ENCODE measurements at places on chromosomes 6 and 20.
A peak's percentile ranks its signal among the peaks of the same experiment; 100 is the strongest.

GRCh38 chr6:100257793-100258395 is 206.8 kb downstream of the SIM1 start:
- DNase-seq, result peak; percentile 56

GRCh38 chr6:117607511-117607910 is 5.2 kb upstream of the GOPC start:
- no peak for DNase-seq

DNA sequence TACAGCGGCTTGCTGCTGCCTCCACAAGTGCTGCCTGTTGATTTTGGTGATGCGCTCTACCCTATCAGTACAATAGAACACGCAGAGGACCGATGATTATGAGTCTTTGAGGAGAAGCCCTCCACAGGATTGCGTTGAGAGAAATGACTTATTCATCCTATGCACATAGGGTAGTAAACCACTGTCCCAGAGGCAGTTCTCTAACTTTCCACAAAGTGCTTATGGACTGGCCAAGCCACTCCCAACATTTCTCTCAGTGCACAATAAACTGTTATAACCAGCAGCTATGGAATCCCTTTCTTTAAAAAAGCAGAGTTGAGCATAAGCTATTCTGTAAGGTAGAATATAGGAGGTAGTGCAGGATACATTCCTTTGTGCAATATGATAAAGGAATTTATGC is 48.2 kb upstream of the REV3L start:
- no peak for DNase-seq

DNA sequence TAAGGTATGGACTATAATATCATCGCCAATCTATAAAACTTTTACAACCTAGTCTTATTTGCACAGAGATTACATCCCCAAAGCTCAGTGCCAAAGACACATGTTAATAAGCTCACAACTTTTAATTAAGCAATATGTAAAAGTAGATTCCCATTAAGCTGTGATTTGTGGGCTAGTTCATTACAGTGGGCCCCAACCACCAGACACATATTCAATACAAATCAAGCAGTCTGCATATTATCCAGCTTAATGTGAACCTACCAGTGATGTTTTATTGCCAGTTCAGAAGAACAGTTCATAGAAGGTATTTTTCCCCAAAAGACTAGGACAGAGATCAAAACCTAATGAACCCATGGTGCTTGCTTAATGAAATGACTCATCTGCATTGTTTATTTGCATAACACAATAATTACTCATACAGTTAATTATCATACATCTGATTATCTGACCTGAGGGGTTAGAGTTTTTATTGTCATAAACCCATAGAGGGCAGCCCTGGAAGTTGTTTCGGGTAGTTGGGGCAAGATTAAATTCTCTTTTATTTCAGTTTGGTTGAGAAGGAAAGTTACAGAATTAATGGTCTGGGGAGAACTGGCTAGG is 831.0 kb downstream of the TFAP2A start:
- no peak for DNase-seq

DNA sequence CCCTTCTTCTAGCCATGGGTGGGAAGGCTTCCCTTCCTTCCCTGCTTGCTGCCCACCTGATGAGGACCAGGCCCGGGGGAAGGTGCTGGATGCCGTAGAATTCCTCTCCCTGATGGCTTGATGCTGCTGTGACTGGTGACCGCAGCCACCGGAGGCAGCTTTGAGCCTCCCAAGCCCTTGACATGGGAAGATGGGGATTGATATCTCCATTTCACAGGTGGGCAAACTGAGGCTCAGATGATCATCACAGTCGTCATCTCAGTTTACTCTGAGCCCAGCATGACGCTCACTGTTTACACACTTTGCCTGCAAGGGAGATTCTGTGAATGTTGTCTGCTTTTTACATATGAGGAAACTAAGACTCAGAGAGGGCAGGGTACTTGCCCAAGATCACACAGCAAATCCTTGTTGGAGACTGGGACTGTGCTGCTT is 43.9 kb downstream of the SRC start:
- DNase-seq, result no peak

DNA sequence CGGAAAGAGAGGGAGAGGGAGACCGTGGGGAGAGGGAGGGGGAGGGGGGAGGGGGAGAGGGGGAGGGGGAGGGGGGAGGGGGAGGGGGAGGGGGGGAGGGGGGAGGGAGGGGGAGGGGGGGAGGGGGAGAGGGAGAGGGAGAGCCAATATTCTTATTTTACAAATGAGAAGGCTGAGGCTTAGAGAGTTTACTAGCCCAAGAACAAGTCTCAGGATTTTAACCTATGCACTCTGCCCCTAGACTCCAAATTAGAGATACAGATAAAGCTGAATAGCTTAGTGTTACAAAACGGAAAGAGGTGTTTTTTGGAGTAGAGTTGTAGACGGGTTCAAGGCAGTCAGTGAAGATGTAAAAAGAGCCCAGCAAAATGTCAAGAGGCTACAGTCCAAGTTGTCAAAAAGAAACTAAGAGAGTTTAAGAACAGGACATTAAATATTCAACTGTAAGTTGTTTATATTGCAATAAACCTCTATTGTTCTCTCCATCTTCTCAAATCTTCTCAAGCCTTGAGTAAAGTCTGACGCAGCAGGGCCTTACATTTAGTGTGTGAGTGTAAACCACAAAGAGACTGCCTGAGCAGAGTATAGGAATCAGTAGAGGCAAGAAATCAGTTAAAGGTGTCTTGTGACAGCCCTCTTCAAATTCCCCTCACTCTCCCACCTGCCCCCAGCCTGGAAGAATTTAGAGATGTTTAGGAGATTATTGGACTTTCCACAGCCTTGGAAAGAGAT is 34.9 kb upstream of the AKIRIN2 start:
- no peak for DNase-seq

GRCh38 chr6:73508776-73509175 is 12.1 kb downstream of the EEF1A1 start:
- no peak for DNase-seq

DNA sequence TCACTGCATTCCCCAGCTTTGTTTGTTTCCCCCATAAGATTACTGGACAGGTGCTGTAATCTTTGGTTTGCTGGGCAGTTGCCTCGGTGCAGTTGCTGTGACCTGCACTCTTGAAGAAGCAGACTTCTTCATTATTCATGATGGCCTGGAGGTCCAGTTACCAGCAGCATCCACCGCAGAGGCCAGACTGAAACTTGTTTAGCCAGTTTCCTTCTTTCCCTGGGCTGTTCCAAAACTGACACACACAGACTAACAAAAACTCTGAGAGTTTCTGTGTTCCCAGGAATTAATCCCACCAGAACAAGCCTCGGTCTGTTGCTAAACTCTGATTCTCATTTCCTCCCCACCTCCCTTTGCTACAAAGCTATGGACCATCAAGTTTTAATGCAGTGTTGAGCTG is 144.1 kb downstream of the QRSL1 start:
- no peak for DNase-seq

DNA sequence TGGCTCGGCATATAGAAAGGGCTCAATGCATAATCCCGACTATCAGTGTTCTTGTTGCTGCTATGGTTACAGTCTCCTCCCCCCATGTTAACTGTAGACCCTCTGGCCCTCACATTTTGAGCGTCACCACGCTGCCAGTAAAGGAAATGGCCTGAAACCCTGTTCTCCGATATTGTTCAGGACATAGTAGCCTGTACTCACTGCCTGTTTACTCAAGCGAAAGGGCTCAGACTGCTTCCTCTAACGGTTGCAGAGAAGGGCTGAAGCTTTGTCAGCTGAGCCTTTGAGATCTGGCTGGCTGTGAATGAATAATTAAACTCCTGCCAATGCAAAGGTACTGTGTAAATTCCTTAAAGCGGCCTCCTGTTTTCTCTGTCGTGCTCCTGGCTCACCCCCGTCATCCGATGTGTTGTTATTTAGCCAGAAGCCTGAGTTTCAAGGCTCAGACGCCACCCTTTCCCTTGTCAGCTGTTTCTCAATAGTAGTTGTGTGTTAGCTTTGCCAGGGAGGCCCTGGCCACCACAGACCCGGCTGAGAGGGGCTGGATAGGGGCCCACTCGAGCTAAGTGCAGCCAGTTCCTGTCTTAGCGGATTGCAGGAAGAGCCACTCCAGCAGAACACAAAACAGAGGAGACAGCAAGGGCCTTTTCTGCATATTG is 31.2 kb upstream of the RALGAPA2 start:
- DNase-seq, result no peak

DNA sequence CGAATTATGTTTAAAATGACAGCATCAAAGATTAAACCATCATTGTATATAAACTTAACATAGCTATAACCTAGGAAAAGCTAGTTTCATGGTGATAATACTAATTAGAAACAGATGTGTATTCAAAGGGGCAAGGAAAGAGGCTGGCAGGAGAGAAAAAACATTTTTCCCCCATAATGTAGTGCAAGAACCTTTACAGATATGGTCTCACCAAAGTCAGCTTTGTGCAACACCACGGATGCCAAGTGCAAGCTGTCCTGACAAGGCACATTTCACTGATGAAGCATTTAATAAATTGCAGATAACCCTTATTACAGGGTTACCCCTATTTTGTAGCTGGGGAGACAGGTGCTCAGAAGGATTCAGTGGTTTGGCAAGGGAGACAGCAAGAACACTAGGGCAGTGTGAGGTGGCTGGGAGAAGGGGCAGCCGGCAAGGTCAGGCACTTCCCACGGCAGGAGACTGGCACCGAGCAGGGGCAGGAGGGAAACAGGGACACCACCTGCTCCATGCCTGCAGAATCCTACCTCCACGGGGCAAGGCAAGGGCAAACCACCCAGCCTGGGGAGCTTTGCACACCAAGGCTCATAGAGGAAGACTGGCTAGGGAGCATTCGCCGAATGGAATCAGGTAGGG is 6.5 kb downstream of the RPS6KA2 start:
- no peak for DNase-seq

- DNase-seq, result no peak
Observed at GRCh38 chr20:42857446-42857845, 332.3 kb downstream of the PTPRT start.

DNA sequence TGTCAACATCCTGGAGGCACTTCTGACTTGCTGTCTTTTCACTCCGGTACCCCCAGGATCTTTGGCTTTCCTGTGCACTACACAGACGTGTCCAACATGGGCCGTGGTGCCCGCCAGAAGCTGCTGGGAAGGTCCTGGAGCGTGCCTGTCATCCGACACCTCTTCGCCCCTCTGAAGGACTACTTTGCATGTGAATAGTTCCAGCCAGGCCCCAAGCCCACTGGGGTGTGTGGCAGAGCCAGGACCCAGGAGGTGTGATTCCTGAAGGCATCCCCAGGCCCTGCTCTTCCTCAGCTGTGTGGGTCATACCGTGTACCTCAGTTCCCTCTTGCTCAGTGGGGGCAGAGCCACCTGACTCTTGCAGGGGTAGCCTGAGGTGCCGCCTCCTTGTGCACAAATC is 12.0 kb upstream of the MAPRE1 start:
- no peak for DNase-seq

GRCh38 chr20:39019805-39020325 is 57.7 kb downstream of the DHX35 start:
- DNase-seq, result no peak

GRCh38 chr20:59804871-59805665 is 128.4 kb downstream of the SYCP2 start:
- no peak for DNase-seq

GRCh38 chr6:131053546-131054240 is 9.4 kb downstream of the EPB41L2 start:
- DNase-seq, result no peak

GRCh38 chr20:47765271-47765670 is 20.0 kb downstream of the SULF2 start:
- DNase-seq, result no peak

DNA sequence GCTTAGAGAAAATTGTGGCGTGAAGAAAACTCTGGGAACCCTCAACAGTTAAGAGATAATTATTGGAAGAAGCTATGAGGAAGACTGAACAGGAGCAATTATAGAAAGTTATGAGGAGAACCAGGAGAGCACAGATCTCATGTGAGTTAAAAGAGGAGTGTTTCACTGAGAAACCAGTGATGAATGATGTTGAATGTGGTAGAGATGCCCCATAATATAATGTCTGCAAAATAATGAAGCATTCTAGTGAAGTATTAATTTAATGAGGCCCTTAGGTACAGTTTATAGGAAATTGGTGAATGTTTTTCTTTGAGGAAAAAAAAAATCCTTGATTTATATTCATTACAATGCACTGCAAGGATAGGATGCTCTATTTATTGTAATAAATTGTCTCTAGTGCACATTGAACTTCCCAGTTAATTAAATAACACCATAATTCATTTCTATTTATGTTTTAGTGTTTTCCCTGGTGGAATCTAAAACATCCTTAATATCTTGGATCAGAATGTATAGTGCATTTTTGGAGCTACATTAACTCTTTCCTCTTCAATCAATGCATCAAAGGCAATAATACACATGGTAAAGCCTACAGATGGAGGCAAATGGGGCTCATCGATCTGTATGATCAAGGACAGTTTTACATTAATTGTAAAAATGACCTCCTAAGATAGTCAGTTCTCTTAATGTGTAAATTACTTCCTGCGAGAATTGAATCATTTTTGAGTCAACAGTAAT is 91.4 kb upstream of the EYS start:
- no peak for DNase-seq

DNA sequence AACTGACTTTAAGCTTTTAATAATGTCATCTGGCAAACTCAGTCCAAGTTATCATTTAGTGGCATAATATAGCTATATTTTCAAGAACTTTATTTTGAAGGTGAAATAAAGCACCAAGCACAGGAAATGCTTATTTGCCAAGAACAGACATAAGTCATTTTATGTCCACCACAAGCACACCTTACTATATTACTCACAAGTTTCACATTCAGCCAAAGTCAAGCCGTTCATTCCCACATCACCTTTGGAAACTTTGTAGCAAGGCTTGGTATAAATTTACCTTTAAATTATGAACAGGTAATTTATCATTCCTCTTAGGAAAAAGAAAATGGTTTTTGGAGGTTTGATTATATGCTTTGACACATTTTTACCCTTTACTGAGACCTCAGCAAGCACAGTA is 236.8 kb upstream of the FKBP1C start:
- no peak for DNase-seq

DNA sequence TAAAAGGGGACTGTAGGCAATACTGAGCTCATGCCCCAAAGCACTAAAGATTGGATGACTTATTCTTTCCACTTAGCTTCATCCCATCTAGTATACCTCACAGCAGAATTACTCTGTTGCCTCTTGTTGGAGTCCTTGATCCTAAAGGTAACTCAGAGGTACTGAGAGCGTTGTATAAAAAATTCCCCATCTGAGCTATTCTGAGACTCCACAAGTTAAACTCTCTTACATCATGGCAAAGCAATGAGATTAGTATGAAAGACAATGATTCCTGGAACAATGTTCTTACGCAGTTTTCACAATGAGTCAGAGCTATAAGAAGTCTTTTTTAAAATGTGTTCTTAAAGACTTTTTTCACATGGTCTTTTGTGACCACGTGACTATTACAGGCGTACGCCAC is 370.1 kb downstream of the ADGRB3 start:
- no peak for DNase-seq

GRCh38 chr6:119061215-119061614 is 17.2 kb downstream of the FAM184A start:
- DNase-seq, result no peak
